ENCODE measurements at places on chromosomes 3 and 15.
A peak's percentile ranks its signal among the peaks of the same experiment; 100 is the strongest.

- DNase-seq: no peak
Observed at GRCh38 chr3:17430582-17430981, 311.8 kb downstream of the TBC1D5 start.

- DNase-seq: no peak
Observed at GRCh38 chr3:49469037-49469935, 781 bp upstream of the DAG1 start.

GRCh38 chr3:20648921-20649381 is 462.9 kb upstream of the SGO1 start:
- DNase-seq: no peak

GRCh38 chr3:138458774-138459499 is 24.5 kb downstream of the ESYT3 start:
- no peak for DNase-seq

DNA sequence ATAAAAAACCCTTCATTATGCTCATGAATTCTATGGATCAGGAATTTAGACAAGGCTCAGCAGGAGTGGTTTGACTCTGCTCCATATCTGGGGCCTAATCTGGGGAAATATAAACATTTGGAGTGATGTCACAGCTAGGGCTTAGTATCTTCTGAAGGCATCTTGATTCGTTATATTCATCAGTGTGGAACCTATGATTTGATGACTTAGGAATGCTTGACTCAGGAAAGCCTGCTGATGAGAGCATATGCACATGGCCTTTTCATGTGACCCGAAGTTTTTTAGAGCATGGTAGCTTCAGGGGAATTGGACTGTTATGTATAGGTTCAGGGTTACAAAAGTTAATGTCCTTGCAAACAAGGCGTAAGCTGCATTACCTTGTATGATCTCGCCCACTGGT is 184.9 kb upstream of the LRRC3B start:
- no peak for DNase-seq

GRCh38 chr3:9715764-9716437 is 12.3 kb downstream of the CPNE9 start:
- DNase-seq: peak; percentile 12

DNA sequence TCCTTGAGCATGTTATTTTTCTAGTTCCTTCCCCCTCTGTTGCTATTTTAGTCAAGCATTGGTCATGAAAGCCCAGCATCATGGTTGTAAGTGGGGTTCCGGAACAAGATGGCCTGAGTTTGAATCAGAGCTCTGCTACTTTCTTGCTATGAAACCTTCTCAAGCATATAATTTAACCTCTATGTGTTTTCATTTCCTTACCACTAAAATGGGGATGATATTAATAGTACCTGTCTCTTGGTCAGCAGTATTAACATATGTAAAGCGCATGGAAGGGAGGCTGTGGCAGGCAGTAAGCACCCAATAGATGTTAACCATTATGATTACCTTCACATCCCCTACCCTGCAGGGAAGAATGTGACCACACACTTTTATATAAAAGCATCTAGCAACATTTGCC is 14.3 kb upstream of the SPRED1 start:
- no peak for DNase-seq

DNA sequence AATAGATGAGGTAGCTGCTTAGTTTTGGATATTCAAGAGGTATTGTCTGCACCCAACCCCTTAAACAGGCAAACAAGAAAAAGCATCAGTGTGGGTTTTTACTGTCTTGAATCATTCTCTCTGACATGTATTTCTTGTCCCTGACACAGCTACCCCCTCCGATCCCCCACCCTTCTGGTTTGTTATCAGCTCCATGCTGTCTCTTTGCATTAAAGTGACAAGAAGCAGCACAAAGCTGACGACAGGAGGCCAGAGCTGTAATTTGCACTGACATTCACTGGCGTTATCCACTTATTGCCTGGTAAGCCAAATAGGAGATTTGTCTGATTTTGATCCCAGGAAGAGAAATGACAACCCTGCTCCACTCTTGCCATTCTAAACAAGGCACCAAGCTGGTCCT is 83.3 kb upstream of the SNRK start:
- no peak for DNase-seq

DNA sequence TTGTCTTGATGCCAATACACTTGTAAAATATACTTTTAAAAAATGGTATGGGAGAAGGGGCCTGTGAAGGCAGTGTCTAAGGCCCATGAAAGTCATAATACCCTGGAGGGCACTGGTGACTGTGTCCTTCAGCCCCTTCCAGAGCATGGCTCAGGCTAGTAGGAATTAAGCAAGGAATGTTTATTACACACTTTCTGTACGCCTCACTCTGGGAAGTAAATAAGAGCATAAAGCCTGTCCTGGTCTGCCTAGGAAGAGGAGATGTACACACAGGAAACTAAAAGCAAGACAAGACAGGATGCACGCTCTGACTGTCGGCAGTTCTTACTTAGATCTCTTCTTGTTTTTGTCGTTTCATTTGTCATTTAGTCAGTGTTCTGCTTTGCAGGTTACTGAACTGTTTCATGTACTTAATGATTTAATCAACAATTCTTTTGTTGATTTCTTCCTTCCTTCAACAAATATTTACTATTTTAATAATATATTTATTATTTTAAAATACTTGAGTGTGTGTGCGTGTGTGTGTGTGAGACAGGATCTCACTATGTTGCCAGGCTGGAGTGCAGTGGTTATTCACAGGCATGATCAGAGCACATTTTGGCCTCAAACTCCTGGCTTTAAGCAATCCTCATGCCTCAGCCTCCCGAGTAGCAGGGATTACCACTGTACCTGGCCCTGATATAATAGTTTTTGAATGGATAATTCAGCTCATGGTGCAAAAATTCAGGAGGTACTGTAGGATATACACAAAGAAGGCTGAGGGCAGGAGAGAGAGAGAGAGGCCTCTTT is 9.0 kb upstream of the SMAD6 start:
- DNase-seq: peak; percentile 60

DNA sequence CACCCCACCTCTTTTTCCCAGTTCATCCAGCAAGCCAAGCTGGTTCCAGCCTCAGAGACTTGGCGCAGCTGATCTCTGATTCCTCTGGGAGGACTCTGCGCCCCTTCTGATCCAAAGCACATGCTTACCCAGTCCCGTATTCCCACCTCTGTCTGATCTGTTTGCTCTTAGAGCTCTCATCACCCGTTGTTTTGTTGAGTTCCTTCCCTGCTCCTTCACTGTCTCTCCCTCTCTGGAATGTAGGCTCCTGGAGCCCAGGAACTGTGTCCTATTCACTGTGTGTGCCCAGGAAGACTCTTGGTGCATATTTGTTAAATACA is 1.3 kb upstream of the ZXDC start:
- DNase-seq: no peak

GRCh38 chr15:40511472-40512133 is 40.8 kb downstream of the CHST14 start:
- DNase-seq: peak; percentile 10

DNA sequence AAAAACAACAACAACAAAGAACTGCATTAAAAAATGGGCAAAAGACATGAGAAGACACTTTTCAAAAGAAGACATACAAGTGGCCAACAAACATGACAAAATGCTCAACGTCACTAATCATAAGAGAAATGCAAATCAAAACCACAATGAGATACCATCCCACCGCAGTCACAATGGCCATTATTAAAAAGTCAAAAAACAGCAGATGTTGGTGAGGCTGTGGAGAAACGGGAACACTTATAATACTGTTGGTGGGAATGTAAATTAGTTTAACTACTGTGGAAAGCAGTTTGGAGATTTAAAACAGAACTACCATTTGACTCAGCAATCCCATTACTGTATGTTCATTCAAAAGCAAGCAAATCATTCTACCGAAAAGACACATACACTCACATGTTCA is 15.1 kb downstream of the EIF1B start:
- no peak for DNase-seq

DNA sequence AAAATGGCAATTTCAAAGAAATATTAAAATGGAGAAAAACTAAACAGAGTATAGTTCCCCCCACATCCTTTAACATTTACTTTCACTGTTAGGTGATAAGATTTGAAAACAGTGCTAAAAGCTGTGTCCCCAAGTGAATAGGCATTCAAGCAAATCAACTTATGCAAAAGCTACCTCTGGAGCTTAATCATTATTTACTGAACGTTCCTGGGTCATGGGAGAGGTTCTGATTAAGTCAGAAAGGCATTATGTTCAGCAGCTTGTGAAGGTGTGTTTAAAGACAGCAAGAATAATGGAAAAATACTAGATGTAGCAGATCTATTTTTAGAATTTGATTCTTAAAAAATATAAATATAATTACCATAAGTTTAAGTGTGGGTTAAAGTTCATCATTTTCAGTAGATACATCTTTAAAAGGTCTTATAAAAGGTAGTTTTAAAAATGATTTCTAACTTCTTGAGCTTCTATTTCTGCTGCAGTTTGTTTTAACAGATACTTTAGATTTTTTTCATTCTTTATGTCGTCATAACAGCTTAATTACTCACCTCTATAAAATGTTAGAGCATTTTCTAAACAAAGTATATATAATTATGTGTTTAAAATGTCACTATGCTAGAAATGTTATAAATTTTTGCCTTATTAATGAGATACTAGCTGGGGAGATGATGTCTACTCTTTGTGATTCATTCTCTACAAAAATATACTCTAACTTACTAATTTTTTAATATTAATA is 127.9 kb downstream of the MITF start:
- no peak for DNase-seq

DNA sequence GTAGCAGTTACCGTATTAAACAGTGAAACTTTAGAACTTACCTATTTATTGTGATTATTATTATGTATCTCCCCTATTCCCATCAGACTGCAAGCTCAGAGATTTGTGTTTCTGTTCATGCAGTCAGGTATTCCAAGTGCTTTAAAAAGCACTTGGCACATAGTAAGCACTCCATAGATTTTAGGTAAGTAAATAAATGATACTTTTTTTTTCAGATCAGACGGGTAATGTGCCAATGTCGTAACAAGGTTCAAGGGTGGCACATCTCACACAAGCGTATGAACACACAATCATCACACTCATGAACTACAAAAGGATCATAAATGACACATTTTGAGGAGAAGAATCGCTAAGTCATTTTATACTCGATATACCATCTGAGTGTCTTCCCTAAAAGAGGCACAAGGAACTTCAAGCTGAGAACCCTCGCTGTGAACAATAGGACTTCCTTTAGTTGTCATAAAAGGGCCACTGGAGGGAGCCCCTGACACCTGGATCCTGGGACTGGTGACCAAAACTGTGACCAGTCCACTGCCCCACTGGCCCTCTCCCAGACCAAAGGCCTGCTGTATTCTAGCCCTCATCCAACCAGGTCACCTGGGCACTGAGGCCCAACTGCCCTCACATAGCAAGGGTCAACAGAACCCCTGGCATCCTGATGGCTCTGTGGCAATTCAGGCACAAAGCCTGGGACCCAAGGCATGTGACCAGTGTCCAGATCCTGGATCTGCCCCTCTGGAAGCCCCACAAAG is 32.1 kb downstream of the KIF9 start:
- DNase-seq: no peak

DNA sequence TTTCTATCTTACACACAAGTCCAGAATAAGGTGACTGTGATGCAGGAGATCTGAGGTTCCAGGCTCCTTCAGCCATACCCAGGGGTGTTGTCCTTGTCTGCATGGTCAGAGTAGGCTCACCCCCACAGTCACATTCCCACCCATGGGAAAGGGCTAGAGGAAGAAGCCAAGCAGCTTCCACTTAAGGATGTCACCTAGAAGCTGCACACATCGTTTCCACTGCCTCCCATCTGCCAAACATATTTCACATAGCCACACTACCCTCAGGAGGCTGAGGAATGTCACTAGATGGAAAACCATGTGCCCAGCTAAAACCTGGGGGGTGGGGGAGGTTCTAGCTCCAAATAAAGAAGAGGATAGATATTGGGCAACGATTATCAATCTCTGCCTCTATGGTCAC is 58.1 kb downstream of the TMEM39A start:
- DNase-seq: no peak

- no peak for DNase-seq
Observed at GRCh38 chr3:115825046-115825445, 201.7 kb downstream of the GAP43 start.

DNA sequence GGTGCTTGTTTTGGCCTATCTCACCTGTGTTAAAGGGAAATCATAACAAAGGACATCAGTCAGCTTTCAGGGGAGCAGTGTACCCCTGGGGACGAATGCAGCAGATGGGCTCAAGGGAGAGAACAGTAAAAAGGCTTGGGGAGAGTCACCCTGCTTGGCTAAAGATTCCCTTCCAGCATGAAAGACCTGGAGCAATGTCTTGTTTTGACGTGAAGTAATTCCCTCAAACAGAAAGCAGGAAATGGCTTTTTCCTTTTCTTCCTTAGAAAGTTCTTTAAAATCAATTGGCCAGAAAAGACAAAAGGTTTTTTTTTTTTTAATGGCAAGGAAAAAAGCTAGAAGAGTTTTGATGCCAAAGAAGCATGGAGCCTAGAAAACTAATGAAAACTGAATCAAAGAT is 56.5 kb upstream of the PARL start:
- no peak for DNase-seq

GRCh38 chr3:177683586-177683985 is 486.3 kb upstream of the TBL1XR1 start:
- no peak for DNase-seq

DNA sequence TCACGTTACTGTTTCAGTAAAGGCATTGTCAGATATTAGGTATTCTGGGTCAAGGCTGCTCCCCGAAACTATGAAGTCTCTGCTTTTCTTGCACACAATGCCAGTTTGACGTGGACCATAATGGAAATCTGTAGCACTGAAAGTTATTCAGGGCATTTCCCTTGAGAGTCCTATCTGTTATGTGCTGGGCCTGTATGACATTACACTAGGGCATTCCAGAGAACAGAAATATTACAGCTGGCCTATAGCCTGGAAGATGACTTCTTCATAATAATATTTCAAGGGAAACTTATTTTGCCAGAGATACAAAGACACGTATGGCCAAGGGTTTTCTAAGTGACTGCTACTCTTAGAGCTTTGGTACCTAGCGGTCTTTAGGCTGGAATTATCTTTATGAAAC is 613.6 kb upstream of the CBLB start:
- DNase-seq: no peak

- DNase-seq: no peak
Observed at GRCh38 chr15:31483986-31484951, 157.6 kb downstream of the KLF13 start.

DNA sequence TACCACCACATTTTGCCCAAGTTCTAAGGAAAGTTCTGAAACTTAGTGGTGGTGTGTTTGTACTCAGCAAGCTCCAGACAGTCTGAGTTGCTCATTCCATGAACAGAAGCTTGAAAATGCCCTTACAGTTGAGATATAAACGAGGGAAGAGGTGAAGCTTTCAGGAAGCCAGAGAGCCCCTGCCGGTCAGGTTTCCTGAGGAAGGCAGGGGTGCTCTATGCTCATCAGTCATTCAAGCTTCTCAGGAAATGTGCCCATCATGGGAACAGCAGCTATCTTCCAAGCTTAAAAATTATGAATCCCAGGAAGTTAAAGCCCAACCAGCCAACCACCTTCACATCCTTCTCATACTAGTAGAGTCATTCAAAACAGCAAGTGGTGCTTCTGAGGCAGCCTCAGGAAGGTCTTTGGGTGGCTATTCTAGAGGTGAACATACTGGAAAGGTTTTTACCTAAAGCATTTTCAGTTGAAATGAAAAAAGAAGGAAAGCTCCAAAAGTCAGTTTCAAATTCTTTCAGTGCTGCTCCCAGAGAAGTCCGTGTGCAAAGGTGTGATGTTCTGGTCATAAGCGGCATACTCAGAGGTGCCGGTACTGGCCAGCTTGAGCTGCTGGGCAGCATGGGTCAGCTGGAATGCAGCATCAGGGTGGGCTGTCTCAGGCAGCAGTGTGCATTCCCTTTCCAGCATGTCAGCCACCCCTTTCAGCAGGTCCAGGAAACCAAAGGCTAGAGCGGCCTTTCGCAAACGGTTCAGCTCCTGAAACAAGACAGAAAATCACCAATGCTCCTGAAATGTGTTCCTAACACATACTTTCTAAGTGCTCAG is 31.8 kb downstream of the INTS14 start:
- no peak for DNase-seq
